ENCODE measurements at places on chromosomes 5 and 9.

- DNase-seq, result no peak
These were observed 773.9 kb downstream of the NR2F1-AS1 start for GRCh38 chr5:92807085-92807484.

DNA sequence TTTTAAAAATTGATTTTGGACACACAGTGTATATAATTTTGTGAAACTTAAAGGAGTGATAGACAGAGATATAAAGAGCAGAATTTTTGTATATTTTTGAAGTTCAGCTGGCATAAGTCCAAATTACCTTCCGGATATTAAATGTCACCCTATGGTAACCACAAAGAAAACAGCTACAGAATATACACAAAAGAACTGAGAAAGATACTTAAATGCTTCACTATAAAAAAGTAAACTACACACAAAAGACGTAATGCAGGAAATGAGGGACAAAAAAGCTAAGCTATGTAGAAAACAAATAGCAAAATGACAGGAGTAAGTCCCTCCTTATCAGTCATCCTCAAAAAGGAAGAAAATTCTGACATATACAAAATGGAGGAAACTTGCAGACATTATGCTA lies 29.4 kb downstream of the HACD4 start:
- DNase-seq, result no peak

DNA sequence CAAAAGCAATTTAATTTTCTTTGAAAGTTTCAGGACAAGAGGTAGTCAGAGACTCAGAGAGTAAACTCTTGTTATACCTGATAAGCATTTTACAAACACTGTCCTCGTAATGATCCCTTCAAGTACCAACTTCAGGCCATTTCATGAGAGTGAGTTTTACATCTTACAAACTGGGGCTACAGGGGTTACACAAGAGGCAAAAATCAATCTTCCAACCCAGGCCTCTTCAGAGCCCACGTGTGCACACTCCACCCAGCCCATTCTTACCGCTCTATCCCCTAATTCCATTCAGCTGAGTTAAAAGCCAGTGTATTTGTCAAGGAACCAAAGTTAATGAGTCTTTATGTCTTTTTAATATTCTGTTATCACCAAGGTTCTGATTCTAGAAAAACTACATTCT lies 46.5 kb downstream of the PSMB7 start:
- DNase-seq, result no peak

GRCh38 chr5:137825165-137825564 lies 42.5 kb upstream of the MYOT start:
- DNase-seq, result peak; percentile 21

GRCh38 chr5:132180134-132180745 lies 47.4 kb downstream of the P4HA2 start:
- peak; percentile 87 for DNase-seq

- no peak for DNase-seq
These were observed 367 bp upstream of the SHC3 start for GRCh38 chr9:89178830-89179539.

- no peak for DNase-seq
These were observed 1634.3 kb downstream of the MAT2B start for GRCh38 chr5:165139721-165140120.

DNA sequence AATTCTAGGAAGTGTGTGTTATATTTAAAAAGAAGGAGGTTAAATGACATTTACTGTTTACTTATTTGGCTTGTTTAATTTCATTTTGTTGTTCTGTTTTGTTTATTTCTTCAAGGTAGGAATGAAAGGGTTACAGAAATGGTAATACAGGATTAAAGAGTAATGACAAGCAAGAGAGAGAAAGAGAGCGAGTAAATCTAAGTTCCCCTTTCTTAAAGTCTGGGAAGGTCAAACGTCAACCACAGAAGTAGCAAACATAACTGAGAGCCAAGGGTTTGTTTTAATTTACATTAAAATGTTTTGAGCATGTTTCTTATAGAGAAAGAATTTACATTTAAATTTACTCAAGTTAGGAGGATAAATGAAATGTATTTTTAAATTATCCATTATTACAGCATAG lies 18.7 kb downstream of the HCN1 start:
- DNase-seq, result no peak

- DNase-seq, result peak; percentile 78
These were observed 55.8 kb upstream of the RANBP3L start for GRCh38 chr5:36357391-36357975.

- DNase-seq, result peak; percentile 94
These were observed 135.8 kb downstream of the PCSK1 start for GRCh38 chr5:96297290-96297689.

GRCh38 chr9:121271368-121272341 lies 3.7 kb downstream of the GSN start:
- peak; percentile 85 for DNase-seq

DNA sequence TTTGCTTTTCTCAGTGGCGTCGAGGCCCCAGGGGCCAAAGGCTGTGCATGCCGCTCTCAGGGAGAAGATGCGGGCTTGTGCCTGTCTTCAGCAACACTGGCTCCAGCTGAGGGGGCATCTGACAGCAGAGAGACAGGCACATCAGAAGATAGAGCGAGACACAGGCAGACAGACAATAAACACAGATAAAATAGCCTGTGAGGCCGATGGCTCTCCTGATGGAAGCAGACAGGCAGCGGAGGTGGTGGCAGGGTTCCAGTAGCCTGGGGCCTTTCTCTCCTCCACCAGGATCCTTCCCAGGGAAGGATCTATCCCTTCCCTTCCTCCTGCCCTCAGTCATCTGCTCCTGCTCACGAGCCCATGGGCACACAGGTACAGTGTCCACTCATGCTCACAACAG lies 16.6 kb upstream of the UNC5A start:
- no peak for DNase-seq

DNA sequence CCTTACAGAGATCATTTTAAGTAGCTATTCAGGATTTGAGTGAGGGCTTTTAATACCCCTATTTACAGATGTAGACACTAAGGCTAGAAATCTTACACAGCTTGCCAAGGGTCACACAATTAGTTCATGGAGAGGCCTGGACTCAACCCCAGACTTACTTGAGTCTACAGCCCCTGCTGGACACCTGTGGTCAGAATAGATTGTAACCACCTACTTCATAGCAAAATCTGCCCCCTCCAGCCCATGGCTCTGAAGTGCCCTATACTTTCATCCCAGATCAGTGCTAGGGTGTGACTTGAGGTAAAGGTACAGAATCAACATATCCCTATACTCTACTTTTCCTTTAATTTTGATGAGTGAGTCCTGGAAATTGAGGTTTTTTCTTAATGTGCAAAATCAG lies 291.3 kb downstream of the ADGRV1 start:
- no peak for DNase-seq

DNA sequence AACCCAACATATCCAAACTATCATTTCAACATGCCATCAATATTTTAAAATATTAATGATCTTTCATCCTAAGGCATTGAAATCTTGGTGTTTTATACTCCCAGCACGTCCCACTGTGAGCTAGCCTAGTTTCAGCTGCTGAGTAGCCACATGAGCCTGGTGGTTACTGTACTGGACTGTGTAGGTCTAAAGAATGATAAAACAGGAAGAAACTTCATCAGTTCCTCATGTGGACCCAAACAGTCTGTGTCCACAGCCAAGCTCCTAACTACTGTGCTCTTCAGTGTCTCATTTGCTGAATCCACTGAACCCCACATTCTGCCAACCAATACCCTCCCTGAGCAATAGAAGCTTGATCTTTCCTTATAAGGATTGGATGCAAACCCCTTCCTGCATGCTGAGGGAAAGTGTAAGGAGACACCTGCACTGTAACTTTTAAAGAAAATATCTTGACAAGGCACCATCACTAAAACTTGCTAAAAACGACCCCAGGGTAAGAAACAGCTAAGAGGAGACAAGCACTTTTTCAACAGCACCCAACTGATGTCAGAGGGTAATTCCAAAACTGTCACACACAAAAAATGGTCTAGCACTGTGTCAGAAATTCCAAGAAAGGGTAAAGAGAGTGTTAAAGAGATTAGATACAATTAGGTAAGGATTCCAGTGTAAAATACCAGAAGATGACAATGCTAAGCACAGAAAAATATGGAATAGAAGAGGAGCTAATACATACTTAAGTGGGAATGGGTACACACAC lies 126.9 kb downstream of the SPOCK1 start:
- DNase-seq, result no peak
